ENCODE measurements at places on chromosomes 5 and 9.

- no peak for DNase-seq
Measured at GRCh38 chr5:168209997-168210396, 81.4 kb upstream of the WWC1 start.

DNA sequence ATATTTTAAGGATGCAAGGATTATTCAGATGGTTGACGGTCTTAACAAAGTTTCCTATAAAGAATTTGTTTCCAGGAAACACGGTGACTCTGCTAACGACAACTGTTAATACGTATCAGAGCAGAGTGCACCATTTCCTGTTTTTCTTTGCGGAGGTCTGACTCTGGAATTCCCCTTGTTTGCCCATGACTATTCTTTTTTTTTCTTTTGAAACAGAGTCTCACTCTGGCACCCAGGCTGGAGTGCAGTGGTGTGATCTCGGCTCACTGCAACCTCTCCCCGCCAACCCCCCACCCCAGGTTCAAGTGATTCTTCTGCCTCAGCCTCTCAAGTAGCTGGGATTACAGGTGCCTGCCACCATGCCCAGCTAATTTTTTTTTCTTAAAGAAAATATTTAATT is 115.9 kb downstream of the CDC42SE2 start:
- peak; percentile 78 for DNase-seq

DNA sequence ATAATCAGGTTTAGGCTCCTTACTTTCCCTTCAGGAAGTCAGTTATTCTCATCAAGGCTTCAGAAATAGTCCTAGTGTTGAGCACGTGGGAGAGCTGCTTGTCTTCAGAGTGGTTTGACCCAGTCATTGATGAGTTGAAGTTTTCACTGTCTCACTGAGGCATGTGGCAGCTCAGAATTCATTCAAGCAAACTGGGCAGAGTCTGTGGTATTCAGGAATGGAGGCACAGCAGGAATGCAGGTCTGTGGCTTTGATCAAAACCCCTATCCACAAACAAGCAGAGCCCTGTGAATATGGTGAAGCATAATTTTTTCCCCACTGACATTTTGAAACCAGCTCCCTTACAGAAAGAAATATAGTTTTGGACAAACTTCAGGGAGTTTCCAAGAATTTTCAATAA is 207.3 kb downstream of the CD180 start:
- no peak for DNase-seq

DNA sequence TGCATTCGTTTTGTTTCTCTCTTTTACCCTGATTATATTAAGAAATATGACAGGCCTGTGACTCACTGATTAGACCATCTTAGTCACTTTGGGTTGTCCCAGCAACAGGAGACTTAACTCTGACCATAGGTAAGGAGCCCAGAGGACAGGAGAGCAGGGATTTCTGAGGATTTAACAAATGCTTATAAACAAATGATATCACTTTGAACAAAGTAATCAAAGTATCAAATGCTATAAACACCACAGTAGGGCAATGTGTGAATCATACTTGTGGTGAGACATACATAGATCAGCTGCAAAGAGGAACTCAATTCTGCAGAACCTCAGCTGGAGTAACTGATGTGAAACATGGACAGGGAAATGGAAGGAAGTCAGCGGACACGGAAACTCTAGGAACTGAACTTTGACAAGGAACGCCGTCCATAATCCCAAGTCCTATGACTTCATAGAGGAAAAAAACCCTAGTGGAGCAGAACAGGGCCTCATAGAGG is 190.6 kb upstream of the MSX2 start:
- no peak for DNase-seq

DNA sequence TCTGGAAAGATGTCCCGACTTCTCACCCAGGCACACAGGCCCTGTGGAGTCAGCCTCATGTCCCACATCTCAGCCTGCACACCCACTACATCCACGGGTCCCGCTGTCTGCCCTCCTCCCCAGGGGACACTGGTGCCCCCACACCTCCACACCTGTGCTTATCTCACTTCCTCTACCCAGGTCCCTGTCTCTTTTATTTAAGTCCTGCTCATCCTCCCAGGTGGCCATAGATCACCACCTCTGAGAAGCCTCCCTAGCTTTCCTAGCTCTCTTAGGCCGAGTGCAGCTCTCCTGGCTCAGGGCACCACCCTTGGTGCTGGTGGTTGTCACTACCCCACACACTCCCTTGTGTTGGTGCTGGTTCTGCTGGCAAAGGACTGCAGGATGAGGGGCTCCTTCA is 143.6 kb upstream of the PITX1 start:
- DNase-seq, result no peak

GRCh38 chr9:76591256-76591950 is 132.4 kb downstream of the GCNT1 start:
- DNase-seq, result no peak

GRCh38 chr5:38731461-38731860 is 114.4 kb upstream of the OSMR start:
- no peak for DNase-seq

DNA sequence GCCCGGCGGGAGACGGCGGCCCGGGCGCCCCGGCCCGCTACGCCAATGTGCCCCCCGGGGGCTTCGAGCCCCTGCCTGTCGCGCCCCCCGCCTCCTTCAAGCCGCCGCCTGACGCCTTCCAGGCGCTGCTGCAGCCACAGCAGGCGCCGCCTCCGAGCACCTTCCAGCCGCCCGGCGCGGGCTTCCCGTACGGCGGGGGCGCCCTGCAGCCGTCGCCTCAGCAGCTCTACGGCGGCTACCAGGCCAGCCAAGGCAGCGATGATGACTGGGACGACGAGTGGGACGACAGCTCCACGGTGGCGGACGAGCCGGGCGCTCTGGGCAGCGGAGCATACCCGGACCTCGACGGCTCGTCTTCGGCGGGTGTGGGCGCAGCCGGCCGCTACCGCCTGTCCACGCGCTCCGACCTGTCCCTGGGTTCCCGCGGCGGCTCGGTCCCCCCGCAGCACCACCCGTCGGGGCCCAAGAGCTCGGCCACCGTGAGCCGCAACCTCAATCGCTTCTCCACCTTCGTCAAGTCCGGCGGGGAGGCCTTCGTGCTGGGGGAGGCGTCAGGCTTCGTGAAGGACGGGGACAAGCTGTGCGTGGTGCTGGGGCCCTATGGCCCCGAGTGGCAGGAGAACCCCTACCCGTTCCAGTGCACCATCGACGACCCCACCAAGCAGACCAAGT is 723 bp downstream of the SNX18 start:
- peak; percentile 54 for DNase-seq

- DNase-seq, result no peak
Measured at GRCh38 chr5:582936-583635, 29.1 kb upstream of the CEP72 start.

GRCh38 chr5:98318386-98318785 is 455.1 kb upstream of the RGMB start:
- no peak for DNase-seq

GRCh38 chr9:5518937-5519319 is 8.6 kb downstream of the PDCD1LG2 start:
- DNase-seq, result no peak

DNA sequence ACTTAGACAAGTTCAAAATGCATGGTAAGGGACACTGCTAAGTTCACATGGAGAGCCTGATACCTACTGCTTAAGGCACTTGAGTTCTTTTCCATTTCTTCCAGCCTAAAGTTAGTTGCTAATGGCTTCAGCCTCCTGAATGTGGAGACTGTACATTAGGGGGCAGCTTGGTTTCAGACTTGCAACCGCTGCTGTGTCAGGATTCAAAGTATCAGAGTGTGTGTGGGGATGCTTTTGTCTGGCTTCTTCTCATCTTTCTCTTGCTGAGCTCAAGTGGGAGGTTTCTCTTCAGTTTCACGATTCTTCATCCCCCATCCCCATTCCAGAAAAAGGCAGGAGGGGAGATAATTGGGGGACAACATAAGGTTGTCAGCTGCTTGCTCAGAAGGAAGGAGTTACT is 49.4 kb downstream of the ATP10B start:
- DNase-seq, result no peak

GRCh38 chr5:2797160-2797559 is 45.7 kb upstream of the IRX2 start:
- DNase-seq, result no peak

DNA sequence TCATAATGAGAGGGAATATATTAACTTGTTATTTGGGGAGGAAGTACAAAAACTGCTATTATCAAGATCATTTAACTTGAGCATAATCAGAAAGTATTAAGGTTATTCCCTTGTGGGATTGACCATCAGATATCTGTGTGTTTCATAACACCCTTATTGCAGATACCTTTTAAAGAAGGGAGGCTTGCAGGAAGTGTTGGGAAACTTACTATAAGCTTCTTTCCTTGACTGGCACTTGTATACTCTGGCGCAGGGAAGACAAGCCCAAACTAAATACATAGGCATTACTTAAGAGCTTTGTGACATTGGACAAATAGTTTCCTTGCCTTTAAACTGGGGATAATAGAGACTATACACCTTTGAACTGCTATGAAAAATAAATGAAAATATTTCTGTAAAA is 50.9 kb downstream of the PIK3R1 start:
- DNase-seq, result no peak

DNA sequence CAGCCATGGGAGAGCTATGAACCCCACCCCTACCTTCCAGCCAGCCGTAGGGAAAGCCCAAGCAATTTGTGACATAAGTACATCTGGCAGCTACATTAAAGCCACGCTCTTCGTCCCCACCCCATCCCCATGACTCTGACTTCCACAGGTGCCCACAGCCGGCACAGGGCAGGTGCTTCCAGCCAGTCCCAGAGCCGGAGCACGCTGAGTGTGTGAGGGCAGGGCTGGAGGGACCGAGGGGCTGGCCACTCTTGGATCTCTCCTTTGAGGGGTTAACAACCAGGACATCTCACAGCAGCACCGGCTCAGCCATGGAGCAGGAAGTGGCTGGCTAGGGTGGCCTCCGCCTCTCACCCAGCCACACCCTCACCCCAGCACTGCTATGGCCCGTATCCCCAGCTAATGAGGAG is 2.4 kb upstream of the FAM78A start:
- DNase-seq, result no peak

DNA sequence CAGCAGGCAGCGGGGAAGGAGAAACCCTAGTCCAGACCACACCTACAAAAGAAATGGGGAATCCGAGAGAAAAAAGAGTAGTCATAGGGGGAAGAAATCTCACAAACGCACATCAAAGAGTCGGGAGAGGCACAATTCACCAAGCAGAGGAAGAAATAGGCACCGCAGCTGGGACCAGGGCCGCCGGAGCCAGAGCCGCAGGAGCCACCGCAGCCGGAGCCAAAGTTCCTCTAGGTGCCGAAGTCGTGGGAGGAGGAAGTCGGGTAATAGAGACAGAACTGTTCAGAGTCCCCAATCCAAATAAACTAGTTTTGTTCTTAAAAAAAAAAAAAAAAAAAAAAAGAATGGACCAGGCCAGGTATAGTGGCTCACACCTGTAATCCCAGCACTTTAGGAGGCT is 29.3 kb downstream of the REEP5 start:
- DNase-seq, result no peak

DNA sequence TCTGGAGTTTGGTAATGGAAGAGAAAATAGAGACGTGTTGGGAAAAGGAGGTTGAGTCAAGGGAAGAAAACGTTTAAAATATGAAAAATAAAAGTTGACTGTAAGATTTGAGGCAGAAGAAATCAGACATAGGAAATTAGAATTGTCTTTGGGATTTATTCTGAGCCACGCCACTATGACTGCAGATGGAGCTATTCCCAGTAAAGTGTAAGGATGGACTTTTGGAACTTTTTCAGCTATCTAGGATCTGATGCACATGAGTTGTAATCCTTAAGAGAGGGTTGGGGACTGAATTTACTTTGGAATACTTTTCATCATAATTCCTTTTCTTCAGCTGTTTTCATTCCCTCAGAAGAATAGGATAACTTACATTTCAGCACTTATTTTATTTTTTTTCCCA is 336.7 kb downstream of the FAM170A start:
- no peak for DNase-seq

GRCh38 chr9:37229455-37229854 is 109.1 kb downstream of the ZCCHC7 start:
- no peak for DNase-seq

DNA sequence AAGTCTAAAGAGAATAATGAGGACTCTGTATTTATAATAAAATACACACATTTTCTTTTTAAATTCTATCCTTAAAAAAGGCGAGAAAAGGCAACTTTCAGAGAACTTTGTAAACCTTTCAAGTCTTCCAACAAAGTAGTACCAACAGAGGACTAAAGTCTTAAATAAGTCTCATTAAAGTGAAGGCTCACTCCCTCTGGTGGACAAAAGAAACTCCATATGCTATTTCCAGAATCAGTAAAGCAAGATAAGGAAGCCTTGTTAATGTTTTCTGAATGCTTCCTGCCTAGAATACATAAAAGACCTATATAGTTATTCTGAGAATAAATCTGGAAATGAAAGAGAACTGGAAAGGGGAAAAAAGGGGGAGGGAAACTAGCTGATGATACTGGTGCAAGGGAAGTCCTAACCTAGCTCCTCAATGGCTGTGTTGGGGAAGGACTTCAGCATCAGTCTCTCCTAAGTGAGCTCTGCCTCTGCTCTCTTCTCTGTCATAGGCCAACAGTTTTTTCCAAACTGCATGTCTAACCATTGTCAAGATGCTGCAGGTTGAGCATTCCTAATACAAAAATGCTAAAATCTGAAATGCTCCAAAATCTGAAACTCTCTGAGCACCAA is 7.2 kb downstream of the HMGCS1 start:
- no peak for DNase-seq

DNA sequence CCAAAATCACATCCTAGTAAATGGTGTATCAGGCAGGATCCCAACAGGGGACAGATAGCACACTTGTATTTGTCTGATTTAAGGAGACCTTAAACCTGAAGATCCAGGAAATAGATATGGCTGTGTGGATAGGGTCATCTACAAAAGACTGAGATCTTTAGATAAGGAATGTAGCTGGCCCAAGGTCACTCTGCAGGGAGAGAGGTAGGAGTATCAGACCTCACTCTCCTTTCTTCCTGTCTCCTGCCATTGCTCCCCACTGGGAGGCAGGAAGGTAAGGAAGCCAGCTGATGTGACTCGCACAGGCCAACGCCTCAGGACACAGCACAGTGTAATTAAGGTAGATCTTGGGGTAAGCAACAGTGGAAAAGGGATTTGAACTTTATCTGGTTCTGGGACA is 85.8 kb downstream of the PLPPR1 start:
- DNase-seq, result no peak

- DNase-seq, result peak; percentile 57
Measured at GRCh38 chr5:55226934-55227663, at the start of gene MCIDAS. MCIDAS (minus strand) TSS chr5:55227315; CDS start chr5:55227138, 177 bp downstream.

DNA sequence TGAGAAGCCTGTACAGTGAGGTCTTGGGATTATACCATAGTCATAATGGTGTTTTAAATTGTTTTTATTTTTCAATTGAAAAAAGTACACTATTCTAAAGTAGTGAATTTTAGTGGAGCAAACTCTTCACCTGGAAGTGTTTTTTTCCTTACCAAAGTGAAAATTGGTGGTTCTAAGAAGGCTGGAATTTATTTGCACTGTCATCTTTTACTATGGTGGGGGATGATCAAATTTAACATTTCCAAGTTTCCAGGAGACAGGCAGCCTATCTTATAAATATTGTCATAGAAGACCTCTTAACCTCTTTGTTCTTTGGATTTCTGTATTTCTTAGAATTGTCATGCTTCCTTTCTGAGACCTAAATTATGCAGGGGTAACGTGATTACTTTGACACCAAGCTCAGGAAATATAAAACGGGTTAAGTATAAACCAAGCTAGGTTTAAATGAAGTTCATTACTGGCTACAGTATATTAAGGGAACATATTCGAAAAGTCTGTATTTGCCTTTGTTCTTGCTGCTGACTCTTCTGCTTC is 20.2 kb downstream of the NDFIP1 start:
- DNase-seq, result no peak
